ENCODE measurements at places on chromosomes 6 and 20. TPM values are rescaled to one million over a fixed set of nuclear protein-coding genes. Genes with fewer than 3 reads are reported as not detected.

- no peak for DNase-seq
Measured at GRCh38 chr20:33910529-33911327, 83.0 kb upstream of the RALY start.

- no peak for DNase-seq
Measured at GRCh38 chr20:20664795-20665589, 47.5 kb downstream of the RALGAPA2 start.

The TUBE1 gene
- 68.7 TPM for total RNA-seq

DNA sequence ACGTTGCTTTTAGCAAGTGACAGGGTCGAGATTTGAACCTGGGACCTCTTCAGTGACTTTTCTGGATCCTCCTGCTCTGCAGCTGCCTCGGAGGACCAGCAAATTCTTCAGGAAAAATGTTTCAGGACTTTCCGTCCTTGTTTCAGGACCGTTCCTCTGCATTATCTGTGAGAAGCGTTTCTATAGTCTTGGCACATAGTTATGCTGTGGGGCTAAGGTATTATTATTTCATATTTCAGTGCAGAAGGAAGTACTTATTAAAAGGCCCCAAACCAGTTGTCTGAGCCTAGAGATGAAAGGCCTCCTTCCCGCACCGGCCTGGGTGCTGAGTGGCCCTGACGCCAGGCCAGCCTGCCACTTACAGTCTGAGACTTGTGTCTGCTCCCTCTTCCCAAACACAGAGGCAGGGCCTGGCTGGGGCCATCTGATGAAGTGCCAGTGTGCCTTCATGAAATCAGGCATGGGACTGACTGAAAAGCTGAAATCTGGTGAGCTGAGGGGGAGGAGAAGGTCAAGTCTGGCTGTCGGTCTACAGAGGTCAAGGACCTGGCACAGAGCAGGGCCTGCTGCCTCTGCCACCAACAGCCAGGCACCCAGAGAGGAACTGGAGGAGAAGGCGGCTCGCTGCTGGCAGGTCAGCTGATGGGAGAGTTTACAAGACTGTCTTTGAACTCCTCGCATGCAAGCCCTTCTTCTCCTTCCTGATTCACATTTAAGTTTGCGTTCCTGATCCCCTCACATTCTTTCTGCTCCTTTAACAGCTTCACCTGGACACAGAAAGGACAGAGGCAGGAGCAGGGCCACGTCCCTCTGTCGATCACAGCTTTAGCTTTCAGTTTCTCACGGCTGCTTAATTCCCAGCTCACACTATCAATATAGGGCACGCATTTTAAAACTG, 8.9 kb upstream of the QKI start:
- DNase-seq: no peak
